ENCODE measurements at places on chromosomes 4 and X.
A peak's percentile ranks its signal among the peaks of the same experiment; 100 is the strongest.

GRCh38 chrX:115573185-115573584 is 12.2 kb downstream of the PLS3 start:
- DNase-seq = no peak

- DNase-seq = no peak
These were observed 438.1 kb downstream of the GBA3 start for GRCh38 chr4:23130845-23131244.

DNA sequence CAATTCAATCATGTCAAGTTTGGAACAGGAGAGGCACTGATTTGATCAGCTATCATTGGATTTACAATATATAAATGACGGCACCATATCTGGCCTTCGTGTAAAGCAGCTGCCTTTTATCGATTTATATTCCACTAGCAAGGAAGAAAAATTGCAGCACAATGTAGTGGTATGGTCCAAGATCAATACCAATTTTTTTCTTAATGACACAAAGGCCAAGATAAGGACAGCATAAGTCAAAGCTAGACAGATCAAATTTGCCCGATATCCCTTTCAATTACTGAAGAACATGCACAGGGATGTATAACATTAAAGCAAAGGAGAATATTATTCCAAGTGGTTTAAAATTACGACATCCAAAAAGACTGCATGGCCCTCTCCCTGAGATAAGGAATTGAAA is 167.4 kb downstream of the GPC3 start:
- no peak for DNase-seq

DNA sequence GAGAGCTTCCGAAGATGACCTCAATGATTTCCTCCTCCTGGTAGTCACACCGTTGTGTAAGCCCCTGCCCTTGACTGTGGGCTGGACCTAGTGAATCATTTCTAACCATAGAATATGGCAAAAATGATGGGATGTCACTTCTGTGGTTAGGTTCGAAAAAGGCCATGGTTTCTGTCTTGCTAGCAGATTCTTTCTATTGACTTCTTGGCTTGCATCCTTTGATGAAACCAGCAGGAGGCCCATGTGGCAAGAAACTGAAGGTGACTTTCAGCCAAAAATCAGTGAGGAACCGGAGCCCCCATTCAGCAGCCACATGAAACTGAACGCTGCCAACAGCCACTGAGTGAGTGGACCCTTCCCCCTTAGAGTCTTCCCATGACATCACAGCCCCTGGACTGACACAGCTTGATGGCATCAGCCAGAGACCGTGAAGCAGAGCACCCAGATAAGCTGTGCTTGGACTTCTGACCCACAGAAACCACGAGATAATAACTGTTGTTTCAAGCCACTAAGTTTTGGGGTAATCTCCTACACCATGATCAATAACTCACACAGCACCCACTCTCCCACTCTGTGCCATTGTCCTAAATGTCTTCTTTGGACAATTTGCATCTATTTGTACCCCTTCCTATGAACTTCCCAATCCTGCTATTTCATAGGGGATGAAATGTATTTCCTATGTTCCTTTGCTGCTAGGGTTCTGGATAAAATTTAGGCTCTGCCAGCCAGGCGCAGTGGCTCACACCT is 148.0 kb upstream of the STX18 start:
- DNase-seq = no peak

DNA sequence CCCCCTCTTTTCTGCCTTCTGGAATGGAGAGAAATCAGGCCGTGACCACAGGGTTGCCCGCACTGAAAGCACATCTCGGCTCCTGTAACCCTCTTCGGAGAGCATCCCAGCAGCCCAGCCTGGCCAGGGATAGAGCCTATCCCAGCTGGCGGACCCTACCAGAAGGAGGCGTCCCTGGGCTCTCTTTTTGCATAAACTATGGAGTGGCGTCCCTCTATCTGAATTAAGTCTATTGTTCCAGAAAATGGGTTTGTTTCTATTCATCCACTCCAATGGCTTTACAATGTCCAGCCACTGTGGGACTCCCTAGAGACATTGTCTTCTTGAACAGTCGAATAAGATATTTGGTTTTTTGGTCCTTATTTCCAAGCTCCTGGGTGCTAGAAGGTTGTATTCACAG is 689 bp upstream of the NHSL2 start:
- peak; percentile 40 for DNase-seq

DNA sequence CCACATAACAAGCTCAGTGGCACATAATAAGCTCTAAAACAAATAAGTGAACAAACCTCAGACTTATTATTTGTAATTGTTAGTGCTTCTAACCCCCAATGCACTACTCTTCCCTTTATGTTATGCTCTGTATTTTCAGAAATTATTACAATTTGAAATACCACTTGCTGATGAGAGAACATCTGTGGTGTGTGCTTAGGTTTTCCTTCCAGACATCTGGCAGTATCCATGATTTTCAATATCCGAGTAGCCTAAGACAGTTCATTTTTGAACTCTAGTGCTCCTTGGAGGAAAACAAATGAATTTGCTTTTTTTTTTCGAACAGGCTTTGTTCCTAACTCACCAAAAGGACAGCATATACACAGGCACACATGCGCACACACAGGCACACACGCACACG is 278.7 kb upstream of the CLNK start:
- DNase-seq = no peak

GRCh38 chrX:45591650-45592049 is 391.0 kb upstream of the DIPK2B start:
- no peak for DNase-seq

- DNase-seq = no peak
These were observed 46.9 kb upstream of the SORCS2 start for GRCh38 chr4:7145291-7145934.

DNA sequence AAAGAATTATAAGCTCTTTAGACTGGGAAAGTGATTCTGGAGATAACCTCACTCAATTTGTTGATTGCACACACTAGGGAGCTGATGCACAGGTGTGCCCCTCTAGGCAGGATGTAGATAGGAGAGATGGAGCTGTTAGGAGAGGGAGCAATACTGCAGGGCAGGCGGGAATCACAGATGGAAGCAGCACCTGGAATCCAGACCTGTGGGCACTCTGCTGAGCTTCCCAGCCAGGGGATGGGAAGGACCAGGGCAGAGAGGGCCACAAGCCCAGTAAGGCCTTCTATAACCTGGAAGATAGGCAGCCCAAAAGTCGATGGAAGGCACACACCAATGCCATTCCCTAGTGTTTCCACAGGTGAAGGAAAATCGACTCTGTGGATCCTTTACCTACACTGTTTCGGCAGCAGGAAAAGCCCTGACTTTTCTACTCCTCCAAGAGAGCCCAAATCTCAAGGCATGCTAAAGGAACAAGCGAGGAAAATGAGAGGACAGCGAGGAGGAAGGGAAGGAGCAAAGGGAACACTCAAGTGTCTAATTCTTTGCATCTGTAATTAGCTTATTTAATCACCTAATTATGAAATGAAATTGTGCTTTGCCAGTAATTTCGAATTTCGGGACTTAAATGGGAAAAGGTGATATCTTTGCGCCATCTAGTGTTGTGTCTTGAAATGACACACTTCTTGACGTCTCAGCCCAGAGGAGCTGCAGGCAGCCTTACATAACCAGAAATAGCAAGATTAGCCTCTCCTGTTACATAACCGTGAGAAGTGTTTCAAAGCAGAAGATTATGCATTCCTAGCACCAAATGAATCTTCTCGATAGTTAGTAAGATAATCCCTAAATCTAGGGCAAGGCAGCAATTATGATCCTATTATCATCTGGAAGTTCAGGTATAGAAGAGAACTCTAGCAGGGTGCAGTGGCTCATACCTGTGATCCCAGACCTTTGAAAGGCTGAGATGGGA is 31.0 kb upstream of the TLR3 start:
- DNase-seq = no peak

DNA sequence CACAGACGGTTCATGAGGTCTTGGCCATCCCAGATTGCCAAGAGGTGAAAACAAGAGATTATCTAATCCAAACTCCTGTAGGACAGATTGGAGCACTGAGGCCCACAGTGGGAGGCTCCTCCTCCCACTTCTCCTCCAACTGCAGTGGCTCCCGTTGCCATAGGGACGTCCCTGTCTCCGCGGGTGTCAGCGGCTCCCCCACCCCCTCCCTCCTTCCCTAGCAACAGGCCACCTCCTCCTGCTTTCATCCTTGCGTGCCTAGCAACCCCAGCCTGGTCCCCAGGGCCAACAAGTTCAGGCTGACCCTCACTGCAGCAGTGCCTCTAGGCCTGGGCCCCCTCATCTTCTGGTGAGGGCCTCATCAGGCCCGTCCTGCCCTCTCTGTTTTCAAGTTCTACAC is 6.8 kb upstream of the IQSEC2 start:
- DNase-seq = peak; percentile 71

DNA sequence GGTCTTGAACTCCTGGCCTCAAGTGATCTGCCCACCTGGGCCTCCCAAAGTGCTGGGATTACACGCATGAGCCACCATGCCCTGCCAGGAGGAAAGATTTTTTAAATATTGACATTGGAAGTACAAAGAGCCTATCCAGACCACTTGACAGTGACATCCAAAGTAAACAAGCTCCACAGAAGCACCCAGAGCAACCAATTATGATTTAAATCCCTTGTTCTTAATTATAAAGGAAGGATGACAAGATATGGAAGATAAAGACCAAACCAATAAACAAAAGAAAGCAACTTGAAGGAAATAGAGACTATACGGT is 27.7 kb upstream of the RPL34 start:
- DNase-seq = no peak

- DNase-seq = no peak
These were observed 1.6 kb upstream of the GRIPAP1 start for GRCh38 chrX:49003696-49004095.

GRCh38 chrX:72268597-72269365 is 8.3 kb downstream of the RPS4X start:
- DNase-seq = no peak

- no peak for DNase-seq
These were observed 9.3 kb upstream of the TBC1D19 start for GRCh38 chr4:26574563-26574962.

GRCh38 chr4:33512397-33512796 is 2731.9 kb downstream of the ARAP2 start:
- DNase-seq = no peak

GRCh38 chrX:39556056-39556455 is 541.7 kb downstream of the BCOR start:
- DNase-seq = no peak

GRCh38 chr4:67886281-67886680 is 2.5 kb upstream of the TMPRSS11D start:
- no peak for DNase-seq

DNA sequence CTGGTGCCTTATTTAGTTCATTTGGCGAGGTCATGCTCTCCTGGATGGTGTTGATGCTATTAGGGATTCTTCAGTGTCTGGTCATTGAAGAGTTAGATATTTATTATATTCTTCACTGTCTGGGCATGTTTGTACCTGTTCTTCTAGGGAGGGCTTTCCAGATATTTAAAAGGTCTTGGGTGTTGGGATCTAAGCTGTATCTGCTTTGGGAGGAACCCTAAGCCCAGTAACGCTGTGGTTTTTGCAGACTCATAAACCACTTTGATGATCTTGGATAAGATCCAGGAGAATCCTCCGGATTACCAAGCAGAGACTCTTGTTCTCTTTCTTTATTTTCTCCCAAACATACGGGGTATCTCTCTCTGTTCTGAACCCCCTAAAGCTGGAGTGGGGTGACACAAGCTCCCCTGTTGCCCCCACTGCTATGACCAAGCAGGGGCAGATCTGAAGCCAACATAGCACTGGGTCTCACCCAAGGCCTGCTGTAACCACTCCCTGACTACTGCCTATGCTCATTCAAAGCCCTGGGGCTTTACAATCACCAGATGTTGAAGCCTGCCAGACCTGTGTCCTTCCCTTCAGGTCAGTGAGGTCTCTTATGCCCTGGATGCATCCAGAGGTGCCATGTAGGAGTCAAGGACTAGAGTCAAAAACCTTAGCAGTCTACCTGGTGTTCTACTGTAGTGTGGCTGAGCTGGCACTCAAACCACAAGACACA is 187.6 kb downstream of the GUCY2F start:
- DNase-seq = no peak

- no peak for DNase-seq
These were observed 24.7 kb downstream of the TLR10 start for GRCh38 chr4:38757945-38758600.

GRCh38 chr4:7719354-7720174 is 220.1 kb downstream of the AFAP1 start:
- DNase-seq = peak; percentile 70

GRCh38 chr4:174553031-174553430 is 30.7 kb upstream of the HPGD start:
- DNase-seq = no peak

DNA sequence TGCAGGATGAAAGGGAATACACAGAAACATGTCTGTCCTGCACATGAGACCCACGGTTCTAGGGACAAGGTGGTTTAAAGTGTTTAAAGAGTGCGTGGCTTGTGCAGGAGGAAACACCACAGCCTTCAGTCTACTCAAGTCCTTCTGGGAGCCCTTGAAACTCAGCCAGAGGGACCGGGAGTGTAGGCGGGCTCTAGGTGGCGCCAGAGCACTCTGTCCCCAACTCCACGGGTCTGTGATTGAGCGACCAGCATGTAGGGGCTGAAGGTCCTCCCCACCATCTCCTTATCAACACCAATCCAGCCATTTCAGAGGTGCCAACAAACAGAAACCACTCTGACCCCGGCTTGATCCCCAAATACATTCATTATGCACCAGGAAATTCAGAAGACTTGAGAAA is 82.0 kb upstream of the CLDN34 start:
- DNase-seq = peak; percentile 68

GRCh38 chr4:25310066-25310802 is 2.3 kb upstream of the ZCCHC4 start:
- no peak for DNase-seq

- peak; percentile 43 for DNase-seq
These were observed at the start of gene GABRQ for GRCh38 chrX:152637649-152638442. Gene GABRQ, plus strand, starts transcription at chrX:152637895. Its CDS starts 308 bp downstream, at chrX:152638203.

DNA sequence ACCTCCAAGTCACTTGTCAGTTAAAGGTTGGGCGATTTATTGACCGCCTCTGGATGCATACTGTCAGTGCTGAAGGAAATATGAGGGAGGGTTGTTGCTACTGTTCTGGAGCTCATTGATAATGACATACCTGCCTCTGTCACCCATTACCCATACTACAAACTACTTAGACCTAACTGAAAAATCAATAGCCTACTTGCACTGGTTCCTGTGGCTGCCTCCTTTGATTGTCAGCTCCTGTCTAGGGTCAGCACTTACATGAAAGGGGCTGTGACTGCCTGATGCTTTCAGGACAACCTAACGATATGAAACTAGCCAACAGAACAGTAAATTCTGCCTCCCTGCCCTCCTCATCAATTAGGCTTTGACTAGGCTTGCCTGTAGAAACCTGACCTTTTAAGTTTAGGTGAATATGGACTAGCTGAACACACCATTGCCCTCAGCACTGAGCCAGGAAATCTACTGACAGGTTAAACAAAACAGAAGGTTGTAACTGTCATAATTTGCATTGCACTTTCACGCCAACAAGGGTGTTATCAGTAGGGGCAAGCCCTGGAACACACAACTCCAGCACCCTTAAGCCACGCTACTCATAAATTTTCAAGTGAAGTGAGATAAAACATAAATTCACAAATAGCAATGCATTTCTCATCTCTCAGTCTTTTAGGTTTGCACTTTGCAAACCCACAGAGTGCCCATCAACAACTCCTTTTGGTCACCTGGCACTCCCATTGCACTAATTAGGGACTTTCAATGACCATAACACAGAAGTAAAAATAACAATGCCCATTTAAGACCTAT is 9.0 kb upstream of the MAB21L2 start:
- no peak for DNase-seq

All from Right ventricle myocardium superior (tissue), 1 donor.